CD14-positive monocyte (primary cell): ENCODE measurements at places on chromosomes 2 and 18.

DNA sequence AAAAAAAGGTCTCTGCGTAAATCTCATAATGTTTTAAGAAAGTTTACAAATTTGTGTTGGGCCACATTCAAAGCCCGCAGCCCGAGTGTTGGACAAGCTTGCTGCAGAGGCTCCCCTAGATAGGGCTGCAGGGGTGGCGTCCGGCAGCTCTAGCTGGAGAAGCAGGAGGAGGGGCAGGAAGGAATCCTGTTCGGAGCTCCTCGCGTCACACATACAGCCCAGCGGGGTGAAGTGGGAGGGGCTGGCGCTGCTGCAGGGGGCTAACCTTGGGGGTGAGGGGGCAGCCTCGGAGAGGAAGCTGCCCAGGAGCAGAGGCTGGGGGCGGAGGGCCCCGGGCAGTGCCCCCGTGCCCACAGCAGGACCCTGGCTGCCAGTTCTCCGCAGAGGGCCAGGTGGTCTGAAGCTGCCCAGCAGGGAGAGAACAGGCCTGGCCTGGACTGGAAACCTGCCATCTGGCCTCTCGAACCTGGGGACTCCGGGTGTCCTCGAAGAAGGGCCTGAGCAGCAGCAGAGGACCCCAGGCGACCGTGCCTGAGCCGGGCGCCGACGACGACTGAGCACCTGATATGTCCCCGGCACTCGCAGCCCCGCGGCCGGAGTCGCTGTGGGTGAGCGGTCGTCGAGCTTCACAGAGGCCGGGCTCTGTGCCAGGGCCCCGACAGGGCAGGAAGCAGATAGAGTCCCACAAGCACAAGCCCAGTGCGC lies 2.6 kb upstream of the GPR35 start:
- peaks cover 86% of the 10 kb centered on the region for H3K4me1 ChIP-seq
- H3K27ac ChIP-seq, result peak overlapping the region; percentile 73
- H3K27me3 ChIP-seq, result no peaks in the 10 kb centered on the region
- DNase-seq, result peak; percentile 54

DNA sequence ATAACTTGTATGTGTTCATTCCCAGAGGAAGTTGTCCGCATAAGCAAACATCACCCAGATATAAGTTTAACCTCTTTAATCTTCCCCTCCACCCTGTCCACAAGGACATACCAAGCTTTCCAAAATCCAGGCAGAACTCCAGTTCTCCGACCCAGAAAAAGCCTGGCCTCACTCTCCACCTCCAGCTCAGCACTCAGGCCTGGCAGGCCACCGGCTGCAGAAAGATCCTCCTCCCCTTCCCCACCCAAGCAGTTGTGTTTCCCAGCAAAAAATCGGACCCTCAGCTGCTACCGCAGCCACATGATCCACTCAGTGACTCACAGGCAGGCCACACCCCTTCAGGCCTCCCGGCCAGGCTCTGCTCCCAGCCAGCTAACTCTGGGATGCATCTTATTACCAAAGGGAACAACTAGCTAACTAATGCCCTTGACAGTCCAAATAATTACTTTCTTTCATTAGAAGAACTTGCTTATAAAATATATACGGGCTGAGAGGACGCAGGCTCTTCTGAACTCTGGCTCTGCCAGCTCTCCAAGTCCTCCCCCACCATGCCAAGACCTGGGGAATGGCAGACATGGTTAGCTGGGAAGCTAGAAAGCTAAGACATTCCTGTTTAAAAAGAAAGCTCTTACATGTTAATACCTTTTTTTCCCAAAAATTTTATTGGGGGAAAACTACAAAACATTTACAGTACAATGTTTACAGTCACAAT lies 4.5 kb downstream of the ZFP36L2 start:
- peak; percentile 72 for DNase-seq
- H3K36me3 ChIP-seq, result peaks cover 26% of the 10 kb centered on the region
- peak overlapping the region; percentile 87 for H3K4me3 ChIP-seq
- peak overlapping the region; percentile 88 for H3K27ac ChIP-seq

DNA sequence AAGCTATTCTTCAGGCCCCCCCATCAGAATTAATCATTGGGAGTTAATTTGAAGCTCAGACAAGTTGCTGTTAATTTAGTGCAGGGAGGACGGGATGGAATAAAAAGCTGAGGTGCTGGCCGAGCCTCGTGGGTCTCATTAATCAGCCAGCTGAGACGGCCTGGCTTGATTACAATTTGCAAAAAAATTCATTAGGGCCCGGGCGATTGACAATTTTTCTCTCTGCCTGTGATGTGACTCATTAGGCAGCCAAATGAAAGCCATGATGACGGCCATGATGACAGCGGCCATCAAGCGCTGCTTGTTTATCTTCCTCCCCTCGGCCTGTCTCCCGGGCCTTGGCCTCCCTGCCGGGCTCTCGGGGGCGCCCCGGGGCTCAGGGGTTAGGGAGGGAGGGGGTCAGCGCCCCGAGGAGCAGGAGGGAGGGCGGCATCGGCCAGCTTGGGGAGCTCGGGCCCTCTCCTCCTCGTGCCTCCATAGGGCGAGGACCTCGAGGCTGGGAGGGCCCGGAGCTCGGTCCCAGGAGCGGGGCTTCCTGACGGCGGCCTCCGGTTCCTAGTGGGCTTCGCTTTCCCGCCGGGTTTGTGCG lies 5.2 kb downstream of the GBX2 start:
- no peak overlapping the region for H3K4me3 ChIP-seq
- DNase-seq, result no peak
- H3K27ac ChIP-seq, result no peak overlapping the region

DNA sequence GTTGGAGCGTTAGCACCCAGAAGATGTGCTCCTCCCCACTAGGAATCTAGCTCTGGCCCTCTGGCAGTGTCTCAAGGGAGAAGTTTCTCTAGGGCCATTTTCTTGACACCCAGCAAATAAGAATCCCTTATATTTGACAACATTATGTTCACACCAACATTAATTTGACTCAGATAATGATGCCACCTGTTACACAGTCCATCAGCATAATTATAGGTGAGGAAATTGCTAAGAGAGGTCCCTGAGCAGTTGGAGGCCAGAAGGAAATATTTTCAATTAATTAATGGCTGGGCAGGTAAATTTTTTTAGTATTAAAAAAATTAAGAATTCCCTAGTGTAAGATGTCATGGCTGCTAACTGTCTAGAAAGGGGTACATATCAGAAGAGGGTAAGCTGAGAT lies 36.5 kb downstream of the PRKCE start:
- H3K27ac ChIP-seq, result no peak overlapping the region
- no peaks in the 10 kb centered on the region for H3K27me3 ChIP-seq
- peaks cover 13% of the 10 kb centered on the region for H3K4me1 ChIP-seq

DNA sequence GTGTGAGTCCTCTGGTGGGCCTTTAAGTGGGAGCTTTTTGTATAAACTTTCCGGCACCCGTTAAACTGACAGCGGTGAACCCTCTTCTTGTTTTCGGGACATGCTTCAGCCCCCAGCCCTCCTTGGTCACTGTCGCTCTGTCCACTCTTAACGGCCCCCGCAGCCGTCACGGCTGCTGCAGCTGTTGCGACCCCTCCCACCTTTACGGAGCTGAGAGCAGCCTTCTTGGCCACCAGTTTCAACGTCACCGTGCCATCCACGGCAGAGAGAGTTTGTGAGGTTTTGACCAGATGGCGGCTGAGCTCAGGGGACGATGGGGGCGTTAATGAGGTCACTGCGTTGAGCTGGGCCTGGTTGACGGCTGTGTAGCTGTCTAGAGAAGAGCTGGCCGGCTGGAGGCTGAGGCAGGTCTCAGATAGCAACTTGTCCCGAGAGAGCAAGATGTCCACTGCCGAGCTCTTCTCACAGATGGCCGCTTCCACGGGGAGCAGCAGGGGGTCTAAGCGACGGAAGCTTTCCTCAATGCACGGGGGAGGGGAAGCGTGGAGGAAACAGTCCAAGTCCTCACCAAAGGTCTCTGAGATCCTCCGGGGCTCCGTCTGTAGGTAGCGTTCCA lies 41.9 kb downstream of the KLF7 start:
- H3K4me1 ChIP-seq, result peaks cover 28% of the 10 kb centered on the region
- no peak overlapping the region for H3K4me3 ChIP-seq
- no peaks in the 10 kb centered on the region for H3K27me3 ChIP-seq
- peaks cover 18% of the 10 kb centered on the region for H3K36me3 ChIP-seq
- peak overlapping the region; percentile 46 for H3K27ac ChIP-seq
- DNase-seq, result no peak

- H3K36me3 ChIP-seq, result no peaks in the 10 kb centered on the region
- no peak overlapping the region for H3K4me3 ChIP-seq
- DNase-seq, result no peak
- H3K27me3 ChIP-seq, result no peaks in the 10 kb centered on the region
These were observed 47.8 kb upstream of the NT5C1B start for GRCh38 chr2:18637196-18637595.

DNA sequence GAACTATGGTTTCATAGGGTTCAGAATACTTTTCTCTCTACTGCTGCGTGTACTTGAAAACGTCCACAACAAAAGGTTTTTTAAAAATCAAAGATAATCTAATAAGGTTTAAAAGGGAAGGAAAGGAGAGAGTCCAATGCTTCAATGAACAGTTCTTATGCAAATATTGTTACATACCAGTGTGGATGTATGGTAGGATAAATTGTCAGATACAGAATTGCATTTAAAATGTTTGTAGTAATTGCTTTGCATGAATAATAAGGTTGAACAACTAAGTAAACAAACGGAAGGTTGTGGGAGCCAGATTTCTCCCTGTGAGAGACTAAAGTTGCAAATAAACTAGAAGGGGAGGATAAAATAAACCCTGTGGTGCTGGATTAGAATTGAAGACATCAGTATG lies 53.8 kb upstream of the RBBP8 start:
- DNase-seq, result no peak
- no peaks in the 10 kb centered on the region for H3K4me1 ChIP-seq
- H3K4me3 ChIP-seq, result no peak overlapping the region
- no peak overlapping the region for H3K27ac ChIP-seq
- H3K36me3 ChIP-seq, result no peaks in the 10 kb centered on the region
- no peaks in the 10 kb centered on the region for H3K27me3 ChIP-seq

GRCh38 chr18:54904581-54904980 lies 54.7 kb downstream of the CCDC68 start:
- no peaks in the 10 kb centered on the region for H3K27me3 ChIP-seq
- DNase-seq, result no peak
- no peak overlapping the region for H3K27ac ChIP-seq
- no peaks in the 10 kb centered on the region for H3K4me1 ChIP-seq

GRCh38 chr18:65835881-65836280 lies 85.1 kb downstream of the CDH7 start:
- H3K4me1 ChIP-seq, result no peaks in the 10 kb centered on the region
- H3K36me3 ChIP-seq, result no peaks in the 10 kb centered on the region
- H3K4me3 ChIP-seq, result no peak overlapping the region
- H3K27ac ChIP-seq, result no peak overlapping the region
- no peaks in the 10 kb centered on the region for H3K27me3 ChIP-seq

DNA sequence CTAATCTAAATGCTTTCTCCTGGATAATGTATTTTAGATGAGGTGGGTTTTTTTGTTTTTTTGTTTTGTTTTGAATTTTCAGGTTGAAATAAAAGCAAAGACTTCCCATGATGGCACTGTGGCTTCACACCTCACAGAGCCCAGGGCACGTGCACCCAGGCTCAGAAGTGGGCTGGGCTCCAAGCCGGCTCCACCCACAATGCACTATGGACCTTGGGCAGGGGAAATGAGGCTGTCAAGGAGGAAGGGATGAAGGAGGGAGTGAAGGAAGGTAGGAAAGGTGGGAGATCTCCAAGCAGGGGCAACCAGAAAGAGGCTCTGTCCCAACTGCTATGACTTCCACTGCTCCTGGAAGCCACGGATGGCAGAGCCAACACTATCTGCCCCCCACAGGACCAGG lies 60.4 kb downstream of the BIN1 start:
- no peak overlapping the region for H3K27ac ChIP-seq
- peaks cover 6% of the 10 kb centered on the region for H3K4me1 ChIP-seq
- no peaks in the 10 kb centered on the region for H3K36me3 ChIP-seq
- DNase-seq, result no peak
- H3K4me3 ChIP-seq, result no peak overlapping the region
- H3K27me3 ChIP-seq, result no peaks in the 10 kb centered on the region

- H3K4me1 ChIP-seq, result no peaks in the 10 kb centered on the region
- no peak overlapping the region for H3K27ac ChIP-seq
- DNase-seq, result no peak
- no peak overlapping the region for H3K4me3 ChIP-seq
- no peaks in the 10 kb centered on the region for H3K36me3 ChIP-seq
These were observed 129.4 kb upstream of the MAPRE2 start for GRCh38 chr18:34911661-34912384.

GRCh38 chr2:7625392-7626138 lies 708.4 kb downstream of the RNF144A start:
- no peak for DNase-seq
- no peaks in the 10 kb centered on the region for H3K36me3 ChIP-seq
- peaks cover 4% of the 10 kb centered on the region for H3K4me1 ChIP-seq
- H3K4me3 ChIP-seq, result no peak overlapping the region
- no peaks in the 10 kb centered on the region for H3K27me3 ChIP-seq

DNA sequence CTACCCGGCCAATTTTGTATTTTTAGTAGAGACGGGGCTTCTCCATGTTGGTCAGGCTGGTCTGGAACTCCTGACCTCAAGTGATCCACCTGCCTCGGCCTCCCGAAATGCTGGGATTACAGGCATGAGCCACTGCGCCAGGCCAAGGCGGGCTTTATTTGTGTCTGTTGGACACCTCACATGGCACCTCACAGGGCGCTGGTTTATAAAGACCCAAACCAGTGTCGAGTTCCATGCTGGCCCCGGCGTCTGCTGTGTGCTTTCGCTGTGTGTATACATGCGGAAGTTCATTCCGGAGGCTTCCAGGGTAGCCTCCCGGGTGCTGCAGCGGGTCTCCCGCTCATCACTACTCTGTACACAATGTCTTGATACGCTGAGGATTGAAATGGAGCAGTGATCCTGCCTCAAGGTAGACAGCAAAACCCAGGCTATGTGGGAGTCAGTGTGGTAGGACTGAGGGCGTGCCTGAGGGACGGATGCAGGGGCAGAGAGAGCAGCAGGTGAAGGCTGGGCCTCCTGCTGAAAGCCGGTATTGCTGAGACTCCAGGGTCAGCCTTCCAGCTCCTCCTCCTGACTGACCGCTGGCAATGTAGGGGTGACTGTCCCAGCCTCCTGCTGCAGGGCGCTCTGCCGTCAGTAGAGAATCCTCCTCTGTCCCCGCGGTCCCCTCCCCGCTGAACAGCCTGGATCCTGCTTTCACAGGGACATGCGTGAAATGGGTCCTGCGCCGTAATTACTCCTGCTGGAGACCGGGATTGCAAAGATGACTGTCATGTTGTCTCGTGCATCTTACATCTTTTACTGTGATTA lies 22.7 kb downstream of the LDLRAD4 start:
- H3K4me1 ChIP-seq, result no peaks in the 10 kb centered on the region
- no peak overlapping the region for H3K4me3 ChIP-seq
- no peak overlapping the region for H3K27ac ChIP-seq
- no peaks in the 10 kb centered on the region for H3K36me3 ChIP-seq

GRCh38 chr18:3151399-3152264 lies 68.1 kb downstream of the MYOM1 start:
- peak; percentile 46 for DNase-seq
- H3K4me3 ChIP-seq, result no peak overlapping the region
- no peaks in the 10 kb centered on the region for H3K4me1 ChIP-seq

DNA sequence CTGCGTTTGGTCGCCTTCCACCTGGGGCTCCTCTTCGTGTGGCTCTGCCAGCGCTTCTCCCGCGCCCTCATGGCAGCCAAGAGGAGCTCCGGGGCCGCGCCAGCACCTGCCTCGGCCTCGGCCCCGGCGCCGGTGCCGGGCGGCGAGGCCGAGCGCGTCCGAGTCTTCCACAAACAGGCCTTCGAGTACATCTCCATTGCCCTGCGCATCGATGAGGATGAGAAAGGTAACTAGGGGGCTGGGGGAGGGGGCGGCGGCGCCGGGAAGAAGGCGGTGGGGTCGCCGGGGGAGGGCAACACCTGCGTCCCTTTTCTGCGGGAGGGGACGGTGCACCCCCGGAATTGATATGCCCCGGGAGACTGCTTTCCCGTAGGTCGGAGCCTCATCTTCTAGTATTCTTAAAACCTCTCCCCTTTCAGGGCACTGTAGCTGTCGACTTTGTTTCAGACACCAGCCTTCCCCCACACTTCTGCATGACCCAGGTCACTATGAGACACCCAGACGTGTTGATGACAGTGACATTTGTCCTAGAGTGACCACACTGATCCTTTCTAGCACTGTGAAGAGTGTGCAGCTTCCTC lies 755 bp downstream of the SPAST start:
- peak; percentile 52 for DNase-seq
- H3K27me3 ChIP-seq, result no peaks in the 10 kb centered on the region
